GM12878 (cell line): ENCODE measurements at places on chromosomes 12 and 14.
A peak's percentile ranks its signal among the peaks of the same experiment; 100 is the strongest.

DNA sequence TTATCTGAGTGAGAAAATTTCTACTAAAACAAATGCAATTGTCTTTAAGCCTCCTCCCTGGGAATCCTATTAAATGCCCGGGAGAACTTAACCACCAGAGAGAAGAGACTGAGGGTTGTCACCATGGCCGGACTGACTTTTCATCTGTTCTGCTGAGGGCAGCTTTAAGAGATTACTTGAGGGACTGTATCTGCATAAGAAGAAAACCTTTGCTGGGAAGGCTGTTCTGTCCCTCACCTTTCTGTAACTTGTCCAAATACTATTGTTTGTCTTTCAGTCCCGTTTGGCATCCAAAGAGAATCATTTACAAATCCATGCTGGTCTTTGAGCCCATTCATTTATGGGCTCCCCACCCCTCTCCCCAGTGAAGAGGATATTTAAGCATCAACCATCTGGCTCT, 306.3 kb upstream of the FLRT2 start:
- H3K4me1 ChIP-seq = no peaks in the 10 kb centered on the region
- H3K4me3 ChIP-seq = no peak overlapping the region
- H3K27me3 ChIP-seq = no peaks in the 10 kb centered on the region
- no peak overlapping the region for H3K27ac ChIP-seq

DNA sequence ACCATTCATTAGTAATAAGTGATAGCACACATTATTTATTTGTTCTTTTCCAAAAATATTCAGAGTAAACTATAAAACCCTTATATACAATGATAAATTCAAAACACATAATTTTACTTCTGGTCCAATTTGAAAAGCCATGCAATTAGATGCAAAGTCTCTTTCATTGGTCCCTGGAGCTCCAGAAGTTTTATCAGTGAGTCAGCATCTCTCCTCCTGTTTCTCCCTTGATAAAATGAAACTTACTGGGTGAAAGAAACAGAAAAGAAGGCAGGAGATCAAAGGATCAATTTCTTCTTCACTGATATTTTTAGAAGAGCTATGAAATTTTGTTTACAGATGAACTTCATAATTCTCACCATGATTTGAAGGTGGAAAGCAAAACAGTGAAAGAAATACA, 47.5 kb downstream of the IFNG start:
- H3K27ac ChIP-seq = no peak overlapping the region
- no peak overlapping the region for H3K4me3 ChIP-seq
- H3K4me1 ChIP-seq = no peaks in the 10 kb centered on the region
- H3K36me3 ChIP-seq = no peaks in the 10 kb centered on the region

DNA sequence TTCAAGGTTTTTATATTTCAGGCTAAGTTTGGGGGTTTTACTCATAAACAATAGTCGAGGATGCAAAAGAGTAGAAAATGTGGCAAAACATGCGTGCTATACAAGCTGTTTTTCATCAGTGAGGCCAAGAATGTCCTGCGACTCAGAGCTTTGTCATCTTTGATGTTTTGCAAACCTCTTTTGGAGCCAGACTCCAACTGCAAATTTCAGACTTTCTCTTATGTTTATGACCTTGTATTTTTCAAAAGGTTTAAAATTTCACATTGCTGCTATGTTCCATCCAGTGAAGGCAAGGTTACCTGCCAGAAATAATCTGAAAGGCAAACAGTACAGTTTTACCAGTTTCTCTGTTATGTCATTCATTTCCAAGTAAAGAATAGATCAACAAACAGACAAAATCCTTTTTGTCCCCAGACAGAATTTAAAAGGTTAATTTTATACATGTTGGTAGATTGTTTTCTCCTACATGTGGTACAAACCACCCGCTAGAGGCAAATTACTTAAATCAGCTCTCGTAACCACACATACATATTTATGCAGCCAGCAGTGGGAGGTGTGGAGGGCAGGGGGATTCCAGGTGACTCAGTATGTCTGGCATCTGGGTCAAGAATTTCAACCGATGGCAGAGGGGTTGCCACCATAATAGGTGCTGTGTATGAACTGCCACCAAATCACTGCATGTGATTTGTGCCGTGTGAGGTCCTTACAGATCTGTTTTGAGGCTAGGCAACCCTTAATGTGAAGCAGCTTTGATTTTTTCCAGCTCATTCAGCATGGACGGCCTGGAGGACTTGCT, 119.8 kb upstream of the CPM start:
- H3K36me3 ChIP-seq = no peaks in the 10 kb centered on the region
- no peaks in the 10 kb centered on the region for H3K27me3 ChIP-seq
- no peak overlapping the region for H3K27ac ChIP-seq
- H3K4me1 ChIP-seq = no peaks in the 10 kb centered on the region
- DNase-seq = peak; percentile 32
- H3K4me3 ChIP-seq = no peak overlapping the region

- no peak for DNase-seq
- no peaks in the 10 kb centered on the region for H3K4me1 ChIP-seq
- no peak overlapping the region for H3K27ac ChIP-seq
- H3K36me3 ChIP-seq = no peaks in the 10 kb centered on the region
- H3K4me3 ChIP-seq = no peak overlapping the region
Measured at GRCh38 chr14:81415781-81416180, 15.7 kb upstream of the STON2 start.

GRCh38 chr14:70027785-70028428, 148.7 kb downstream of the SMOC1 start:
- H3K4me3 ChIP-seq = no peak overlapping the region
- H3K27me3 ChIP-seq = no peaks in the 10 kb centered on the region; the same call in 1 of the 2 replicates
- H3K36me3 ChIP-seq = no peaks in the 10 kb centered on the region
- no peak for DNase-seq

- H3K4me1 ChIP-seq = no peaks in the 10 kb centered on the region
- H3K27ac ChIP-seq = no peak overlapping the region
Measured at GRCh38 chr14:100531152-100532121, 55.8 kb downstream of the BEGAIN start.

GRCh38 chr14:21275261-21275858, 4.5 kb upstream of the RPGRIP1 start:
- no peak overlapping the region for H3K4me3 ChIP-seq
- H3K27me3 ChIP-seq = no peaks in the 10 kb centered on the region
- H3K4me1 ChIP-seq = peaks cover 2% of the 10 kb centered on the region; the same call in 1 of the 2 replicates
